ENCODE measurements at places on chromosomes 16 and 17. TPM values are rescaled to one million over a fixed set of nuclear protein-coding genes. Genes with fewer than 3 reads are reported as not detected.

GAST gene
- not detected for total RNA-seq

KRTAP2-1 gene
- not detected for total RNA-seq

AGRP gene
- not detected for total RNA-seq

SOCS1 gene
- 17.6 TPM for total RNA-seq

EPOP gene
- total RNA-seq = 0.75 TPM

SEZ6L2 gene
- 3.0 TPM for total RNA-seq

PITPNC1 gene
- total RNA-seq = 5.1 TPM

ABCA9 gene
- 5.8 TPM for total RNA-seq

POLG2 gene
- 4.8 TPM for total RNA-seq

NECAB2 gene
- total RNA-seq = not detected

C17orf113 gene
- total RNA-seq = not detected

PHKG2 gene
- total RNA-seq = 83.6 TPM

C17orf107 gene
- total RNA-seq = 1.8 TPM

MED1 gene
- 16.8 TPM for total RNA-seq

Data from transverse colon (tissue), 4 donors.